ENCODE measurements at places on chromosomes 11 and 22.

- DNase-seq = no peak
Observed at GRCh38 chr11:1759851-1760220, 3.9 kb downstream of the CTSD start.

GRCh38 chr11:60762851-60763691 lies 6.4 kb downstream of the MS4A15 start:
- DNase-seq = no peak

- DNase-seq = no peak
Observed at GRCh38 chr11:94873916-94874540, 99.3 kb downstream of the CWC15 start.

GRCh38 chr22:48757581-48757980 lies 1070.1 kb downstream of the BRD1 start:
- DNase-seq = no peak

DNA sequence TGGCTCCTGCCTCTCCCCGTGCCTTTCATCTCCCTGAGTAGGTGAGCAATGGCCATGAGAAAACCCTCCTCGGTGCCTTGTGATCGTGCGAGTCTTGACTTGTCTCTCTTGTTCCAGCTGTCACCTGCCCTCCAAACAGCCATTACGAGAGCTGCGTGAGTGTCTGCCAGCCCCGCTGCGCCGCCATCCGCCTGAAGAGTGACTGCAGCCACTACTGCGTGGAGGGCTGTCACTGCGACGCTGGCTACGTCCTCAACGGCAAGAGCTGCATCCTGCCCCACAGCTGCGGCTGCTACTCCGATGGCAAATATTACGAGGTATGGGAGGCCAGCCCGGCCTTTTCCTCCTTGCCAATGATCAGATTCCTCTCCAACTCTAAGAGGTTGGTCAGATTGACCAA lies 51.7 kb downstream of the TECTA start:
- no peak for DNase-seq

GRCh38 chr11:14125529-14125928 lies 163.0 kb downstream of the SPON1 start:
- no peak for DNase-seq

- no peak for DNase-seq
Observed at GRCh38 chr11:126426106-126426505, 70.6 kb downstream of the ST3GAL4 start.
